ENCODE measurements at places on chromosomes 1 and 21.

DNA sequence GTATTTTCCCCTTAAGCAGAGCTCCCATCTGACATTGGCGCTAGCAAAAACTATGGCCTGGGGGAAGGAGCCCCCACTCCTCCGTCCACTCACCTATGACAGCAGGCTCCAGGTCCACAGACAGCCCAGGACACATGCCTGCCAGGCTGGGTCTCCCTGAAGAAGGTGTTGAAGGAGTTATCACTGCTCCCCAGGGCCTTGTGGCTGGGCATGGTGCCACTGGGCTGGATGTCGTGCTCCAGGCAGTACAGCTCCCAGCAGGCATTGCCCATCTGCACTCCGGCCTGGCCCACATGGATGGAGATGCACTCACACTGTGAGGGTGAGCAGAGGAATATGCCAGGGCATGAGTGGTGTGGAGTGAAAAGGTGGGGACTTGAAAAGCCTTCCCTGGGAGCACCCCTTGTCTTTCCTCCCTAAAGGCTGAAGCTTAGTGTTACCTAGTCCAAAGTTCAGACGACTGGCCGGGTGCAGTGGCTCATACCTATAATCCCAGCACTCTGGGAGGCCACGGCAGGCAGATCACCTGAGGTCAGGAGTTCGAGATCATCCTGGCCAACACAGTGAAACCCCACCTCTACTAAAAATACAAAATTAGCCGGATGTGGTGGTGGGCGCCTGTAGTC, 30.0 kb downstream of the RABIF start:
- DNase-seq = no peak

GRCh38 chr1:76053021-76053420, 21.5 kb upstream of the ST6GALNAC3 start:
- no peak for DNase-seq

GRCh38 chr21:32477424-32477745, 64.9 kb downstream of the EVA1C start:
- no peak for DNase-seq

- DNase-seq = no peak
Observed at GRCh38 chr1:211279340-211279739, 20.2 kb downstream of the RCOR3 start.

GRCh38 chr1:30916296-30916695, 7.7 kb upstream of the SDC3 start:
- no peak for DNase-seq

DNA sequence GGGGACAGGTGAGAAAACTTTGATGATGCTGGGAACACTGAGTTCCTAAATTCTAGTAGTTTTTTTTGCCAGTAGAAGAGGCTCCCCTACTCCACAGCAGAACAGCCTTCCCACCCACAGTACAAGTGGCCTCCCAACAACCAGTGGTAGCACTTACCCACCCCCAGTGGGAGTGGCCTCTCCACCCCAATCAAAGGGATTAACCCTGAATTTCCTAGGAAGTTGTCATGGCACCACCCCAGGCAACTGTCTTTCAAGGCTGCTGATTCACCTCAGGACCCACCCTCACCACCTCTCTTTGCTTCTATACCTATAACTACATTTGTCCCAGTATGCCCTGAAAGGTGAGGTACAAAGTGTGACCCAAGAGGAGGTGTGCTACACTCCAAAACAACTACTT, 81.4 kb upstream of the PRDX6 start:
- no peak for DNase-seq

DNA sequence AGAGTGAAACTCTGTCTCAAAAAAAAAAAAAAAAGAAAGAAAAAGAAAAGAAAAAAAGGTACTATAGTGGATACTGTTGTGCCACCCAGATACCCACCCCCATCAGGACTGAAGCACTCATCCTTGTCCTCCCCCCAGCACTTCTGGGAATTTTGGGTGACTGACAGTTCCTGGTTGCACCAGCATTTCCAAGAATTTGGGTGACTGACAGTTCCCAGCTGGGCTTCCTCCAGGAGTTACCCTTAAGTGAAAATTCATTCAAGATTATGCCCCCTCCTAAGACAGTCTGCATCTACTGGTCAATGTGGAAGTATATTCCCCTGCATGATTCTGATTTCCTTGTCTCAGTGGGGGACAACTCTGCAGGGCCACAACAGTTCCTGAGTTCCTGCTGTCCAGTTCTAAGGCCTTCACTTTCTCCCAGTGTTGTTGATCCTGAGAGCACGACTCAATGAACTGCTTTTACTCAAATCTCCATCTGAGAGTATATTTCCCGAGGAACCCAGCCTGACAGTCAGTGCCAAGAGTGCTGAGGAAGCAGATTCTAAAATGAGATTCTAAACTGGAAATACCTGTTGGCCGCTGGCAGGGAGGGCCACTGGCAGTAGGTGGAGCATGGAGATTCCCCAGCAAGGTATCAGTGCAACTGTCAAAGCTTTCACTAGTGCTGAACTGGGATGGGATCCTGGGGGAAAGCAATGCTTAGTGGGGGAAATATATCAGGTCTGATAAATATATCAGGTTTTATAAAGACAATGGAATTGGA, 18.5 kb downstream of the RIIAD1 start:
- no peak for DNase-seq

- no peak for DNase-seq
Observed at GRCh38 chr1:205003358-205004131, 39.5 kb upstream of the CNTN2 start.

DNA sequence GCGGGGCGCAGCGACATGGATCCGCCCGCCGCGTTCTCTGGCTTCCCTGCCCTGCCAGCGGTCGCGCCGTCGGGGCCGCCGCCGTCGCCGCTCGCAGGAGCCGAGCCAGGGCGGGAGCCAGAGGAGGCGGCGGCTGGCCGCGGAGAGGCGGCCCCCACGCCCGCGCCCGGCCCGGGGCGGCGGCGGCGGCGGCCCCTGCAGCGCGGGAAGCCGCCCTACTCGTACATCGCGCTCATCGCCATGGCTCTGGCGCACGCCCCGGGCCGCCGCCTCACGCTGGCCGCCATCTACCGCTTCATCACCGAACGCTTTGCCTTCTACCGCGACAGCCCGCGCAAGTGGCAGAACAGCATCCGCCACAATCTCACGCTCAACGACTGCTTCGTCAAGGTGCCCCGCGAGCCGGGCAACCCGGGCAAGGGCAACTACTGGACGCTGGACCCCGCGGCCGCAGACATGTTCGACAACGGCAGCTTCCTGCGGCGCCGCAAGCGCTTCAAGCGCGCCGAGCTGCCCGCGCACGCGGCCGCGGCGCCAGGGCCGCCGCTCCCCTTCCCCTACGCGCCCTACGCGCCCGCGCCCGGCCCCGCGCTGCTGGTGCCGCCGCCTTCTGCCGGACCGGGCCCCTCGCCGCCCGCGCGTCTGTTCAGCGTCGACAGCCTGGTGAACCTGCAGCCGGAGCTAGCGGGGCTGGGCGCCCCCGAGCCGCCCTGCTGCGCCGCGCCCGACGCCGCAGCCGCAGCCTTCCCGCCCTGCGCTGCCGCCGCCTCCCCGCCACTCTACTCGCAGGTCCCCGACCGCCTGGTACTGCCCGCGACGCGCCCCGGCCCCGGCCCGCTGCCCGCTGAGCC, 459 bp downstream of the FOXE3 start:
- DNase-seq = no peak

GRCh38 chr1:204384636-204385352, 25.1 kb upstream of the PLEKHA6 start:
- no peak for DNase-seq

DNA sequence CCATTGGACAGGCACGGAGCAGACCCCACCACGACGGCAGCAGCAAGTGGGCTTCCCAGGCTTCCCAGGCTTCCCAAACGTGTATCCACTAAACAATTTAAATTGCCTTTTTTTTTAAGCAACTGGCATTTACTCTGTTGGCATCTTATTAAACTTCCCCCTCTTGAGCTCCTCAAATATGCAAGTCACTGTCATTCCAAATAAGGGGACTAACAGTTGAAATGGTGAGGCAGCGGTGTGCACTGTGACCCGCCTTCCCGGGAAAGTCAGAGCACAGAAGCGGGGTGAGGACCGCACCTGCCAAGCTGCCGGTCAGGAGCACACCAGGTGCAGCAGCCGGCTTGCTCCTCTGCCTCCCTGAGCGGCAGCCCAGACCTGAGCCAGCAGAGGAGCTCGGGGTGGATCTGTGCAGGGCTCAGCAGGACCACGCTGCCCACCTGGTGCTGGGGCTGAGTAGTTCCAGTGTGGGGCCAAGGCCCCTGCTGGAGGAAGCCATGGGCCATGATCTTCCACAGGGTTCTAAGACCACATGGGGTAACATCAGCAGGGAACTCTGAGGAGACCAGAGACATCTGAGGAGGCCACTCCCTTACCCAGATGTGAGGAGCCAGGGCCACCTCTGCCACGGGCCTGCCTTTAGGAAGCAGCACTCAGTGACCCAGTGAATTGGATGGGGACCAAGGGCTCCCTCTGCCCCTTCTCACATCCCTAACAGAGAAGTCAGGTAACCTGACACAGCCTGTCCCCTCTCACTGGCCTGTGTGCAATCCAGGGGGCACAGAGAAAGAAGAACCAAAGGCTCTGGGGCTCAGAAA, 245.4 kb downstream of the NPHP4 start:
- no peak for DNase-seq

- no peak for DNase-seq
Observed at GRCh38 chr21:33828577-33828976, 87.0 kb downstream of the ATP5PO start.

DNA sequence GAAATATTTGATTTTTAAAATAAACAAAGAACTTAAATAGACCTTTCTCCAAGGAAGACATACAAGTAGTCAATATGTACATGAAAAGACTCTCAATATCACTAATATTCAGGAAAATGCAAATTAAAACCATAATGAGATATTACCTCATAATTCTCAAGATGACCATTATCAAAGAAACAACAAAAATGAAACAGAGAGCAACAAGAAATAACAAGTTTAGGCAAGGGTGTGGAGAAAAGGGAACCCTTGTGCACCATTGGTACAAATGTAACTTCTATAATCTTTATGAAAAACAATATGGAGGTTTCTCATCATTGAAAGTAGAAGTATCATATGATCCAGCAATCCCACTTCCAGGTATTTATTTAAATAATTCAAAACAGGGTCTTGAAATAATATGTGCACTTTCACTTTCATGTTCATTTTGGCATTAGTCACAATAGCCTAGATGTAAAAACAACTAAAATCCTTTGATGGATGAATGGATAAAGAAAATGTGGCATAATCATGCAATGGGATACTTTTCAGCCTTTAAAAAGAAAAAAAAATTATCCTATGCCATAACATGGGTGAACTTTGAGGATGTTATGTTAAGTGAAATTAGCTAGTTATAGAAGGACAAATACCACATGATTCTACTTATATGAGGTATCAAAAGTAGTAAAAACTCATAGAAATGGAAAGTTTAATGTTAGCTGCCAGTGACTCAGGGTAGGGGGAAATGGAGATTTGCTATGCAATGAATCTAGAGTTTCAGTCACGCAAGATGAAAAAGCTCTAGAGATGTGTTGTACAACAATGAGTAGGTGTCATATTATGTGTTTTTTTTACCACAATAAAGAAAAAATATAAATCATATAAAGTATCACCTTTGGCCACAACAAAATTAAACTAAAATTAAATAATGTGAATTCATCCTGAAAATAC, 114.5 kb upstream of the LYPLAL1 start:
- no peak for DNase-seq

- no peak for DNase-seq
Observed at GRCh38 chr21:45871616-45872236, 109.8 kb upstream of the COL6A1 start.

- DNase-seq = no peak
Observed at GRCh38 chr1:16212251-16212961, at the start of gene ARHGEF19. TSS of gene ARHGEF19 (minus strand) at chr1:16212652. CDS start at chr1:16209054, 3,598 bp downstream.

DNA sequence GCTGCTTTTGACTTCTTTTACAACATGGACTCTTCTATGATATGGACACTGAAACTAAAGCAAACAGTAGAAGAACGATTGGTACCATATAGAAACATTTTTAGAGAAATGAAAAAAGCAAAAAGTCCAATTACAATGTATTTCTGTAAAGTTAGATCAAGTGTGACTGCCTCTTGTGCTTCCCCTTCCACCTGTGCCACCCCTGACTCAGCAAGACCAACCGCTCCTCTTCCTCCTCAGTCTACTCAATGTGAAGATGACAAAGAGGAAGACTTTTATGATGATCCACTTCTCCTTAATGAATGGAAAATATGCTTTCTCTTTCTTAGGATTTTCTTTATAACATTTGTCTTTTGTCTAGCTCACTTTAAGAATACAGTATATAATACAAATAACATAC, 66.9 kb downstream of the PHTF1 start:
- no peak for DNase-seq

DNA sequence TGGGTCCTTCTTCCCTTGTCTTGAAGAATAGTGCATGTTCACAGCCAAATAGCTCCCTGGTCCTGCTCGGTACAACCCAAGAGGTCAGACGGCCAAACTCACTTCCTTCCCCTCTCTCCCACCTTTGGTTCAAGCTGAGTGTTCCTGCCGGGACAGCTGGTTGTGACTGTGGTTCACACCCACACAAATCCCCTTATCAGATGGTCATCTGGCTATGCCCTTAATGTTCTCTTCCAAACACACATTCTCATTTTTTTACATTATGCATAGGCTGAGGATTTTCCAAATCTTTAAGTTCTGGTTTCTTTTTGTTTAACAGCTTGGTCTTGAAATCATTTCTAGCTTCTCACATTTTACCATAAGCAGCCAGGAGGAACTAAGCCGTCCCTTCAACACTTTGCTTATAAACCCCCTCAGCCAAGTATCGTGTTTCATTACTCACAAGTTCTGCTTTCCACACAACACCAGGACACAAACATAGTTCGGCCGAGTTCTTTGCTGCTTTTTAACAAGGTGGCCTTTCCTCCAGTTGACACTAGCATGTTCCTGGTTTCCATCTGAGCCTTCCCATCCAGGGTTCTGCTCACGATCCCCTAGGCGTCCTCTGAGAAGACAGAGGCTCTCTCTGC, 19.7 kb upstream of the TSPEAR start:
- no peak for DNase-seq

- no peak for DNase-seq
Observed at GRCh38 chr1:179026813-179027669, 1.3 kb downstream of the FAM20B start.

DNA sequence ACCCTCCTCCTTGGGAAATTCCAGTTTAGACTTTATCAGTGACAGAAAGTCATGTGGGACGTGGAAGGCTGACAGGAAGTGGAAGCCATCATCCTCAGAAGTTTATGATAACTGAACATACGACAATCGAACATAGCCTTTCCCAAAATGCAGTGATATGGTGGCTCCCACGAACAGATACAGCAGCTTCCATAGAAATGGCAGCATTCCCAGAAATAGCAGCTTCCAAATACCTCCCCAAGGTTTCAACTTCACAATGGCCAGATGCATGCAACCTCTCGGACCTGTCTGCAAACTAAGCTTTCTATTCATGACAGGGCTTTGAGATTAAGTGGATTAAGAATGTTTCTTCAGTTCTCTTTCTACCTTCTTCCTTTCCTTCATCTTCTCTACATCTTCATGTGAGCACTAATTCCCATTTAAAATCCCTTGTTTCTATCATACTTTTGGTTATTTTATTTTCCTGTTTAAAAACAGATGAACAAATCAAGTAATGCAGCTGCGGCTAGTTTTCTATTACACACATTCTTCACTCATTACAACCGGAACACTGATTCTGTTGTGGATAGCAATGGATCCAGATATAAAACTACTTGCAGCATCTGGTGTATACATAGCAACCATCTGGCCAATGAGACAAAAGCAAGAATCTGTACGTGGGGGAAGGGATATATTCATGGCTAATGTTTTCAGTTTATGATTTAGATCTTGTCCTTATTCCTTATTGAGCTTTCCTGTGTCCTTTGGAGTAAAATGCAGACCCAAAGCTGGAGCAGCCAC, 304.8 kb downstream of the BRINP3 start:
- DNase-seq = no peak

- no peak for DNase-seq
Observed at GRCh38 chr1:18319099-18319498, 161.6 kb upstream of the KLHDC7A start.
